ENCODE measurements at places on chromosomes 5 and 9.

DNA sequence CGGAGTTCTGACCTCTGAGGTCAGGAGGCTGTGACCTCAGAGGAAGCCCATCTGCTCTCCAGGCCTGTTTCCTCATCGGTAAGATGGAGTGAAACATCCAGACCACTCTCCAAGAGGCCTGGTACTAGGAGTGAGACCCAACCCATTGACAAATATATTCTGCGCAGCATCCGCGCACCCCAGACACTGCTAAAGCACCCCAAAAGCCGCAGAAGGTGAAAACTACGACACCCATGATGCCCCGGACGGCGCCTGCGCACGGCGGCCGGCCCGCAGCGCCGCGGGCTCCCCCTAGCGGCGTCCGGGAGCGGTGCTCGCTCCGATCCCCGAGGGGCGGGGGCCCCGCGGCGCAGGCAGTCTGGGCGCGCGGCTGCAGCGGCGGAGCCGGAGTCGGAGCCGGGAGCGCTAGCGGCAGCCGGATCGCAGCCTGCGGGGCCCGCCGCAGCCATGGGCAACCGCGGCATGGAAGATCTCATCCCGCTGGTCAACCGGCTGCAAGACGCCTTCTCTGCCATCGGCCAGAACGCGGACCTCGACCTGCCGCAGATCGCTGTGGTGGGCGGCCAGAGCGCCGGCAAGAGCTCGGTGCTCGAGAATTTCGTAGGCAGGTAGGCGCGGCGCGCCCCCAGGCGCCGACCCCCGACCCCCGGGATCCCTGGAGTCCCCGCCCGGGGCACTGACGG lies at the start of gene DNM1:
Gene DNM1 (plus strand): TSS at position 356 of the 683 bp plus-strand sequence. CDS start 92 bp downstream, at position 448.
- no peak for DNase-seq

GRCh38 chr5:148491015-148491792 lies 107.4 kb downstream of the FBXO38 start:
- DNase-seq: no peak

DNA sequence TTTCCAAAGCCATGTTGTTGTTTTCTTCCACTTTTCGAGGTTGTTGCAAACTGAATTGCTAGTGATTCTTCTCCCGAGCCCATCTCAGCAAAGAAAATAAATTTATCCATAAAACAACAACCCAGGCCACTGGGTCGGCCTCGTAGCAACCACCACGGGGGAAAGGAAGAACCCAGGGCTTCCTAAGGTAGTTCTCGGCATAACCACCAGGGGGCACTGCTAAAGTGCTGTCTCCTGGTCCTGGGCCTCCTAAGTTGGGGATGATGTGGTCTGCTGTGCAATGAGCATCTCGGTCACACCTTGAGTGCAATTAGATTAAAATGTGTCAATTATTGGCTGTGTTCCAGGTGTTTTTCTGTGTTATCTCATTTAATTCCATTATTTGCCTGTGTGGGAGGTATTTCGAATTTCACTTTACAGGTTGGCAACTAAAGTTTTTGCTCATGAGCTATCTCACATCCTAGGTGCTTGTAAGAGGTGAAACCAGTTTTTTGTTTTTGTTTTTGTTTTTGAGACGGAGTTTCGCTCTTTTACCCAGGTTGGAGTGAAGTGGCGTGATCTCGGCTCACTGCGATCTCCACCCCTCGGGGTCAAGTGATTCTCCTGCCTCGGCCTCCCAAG lies 102.8 kb upstream of the DAP start:
- no peak for DNase-seq

DNA sequence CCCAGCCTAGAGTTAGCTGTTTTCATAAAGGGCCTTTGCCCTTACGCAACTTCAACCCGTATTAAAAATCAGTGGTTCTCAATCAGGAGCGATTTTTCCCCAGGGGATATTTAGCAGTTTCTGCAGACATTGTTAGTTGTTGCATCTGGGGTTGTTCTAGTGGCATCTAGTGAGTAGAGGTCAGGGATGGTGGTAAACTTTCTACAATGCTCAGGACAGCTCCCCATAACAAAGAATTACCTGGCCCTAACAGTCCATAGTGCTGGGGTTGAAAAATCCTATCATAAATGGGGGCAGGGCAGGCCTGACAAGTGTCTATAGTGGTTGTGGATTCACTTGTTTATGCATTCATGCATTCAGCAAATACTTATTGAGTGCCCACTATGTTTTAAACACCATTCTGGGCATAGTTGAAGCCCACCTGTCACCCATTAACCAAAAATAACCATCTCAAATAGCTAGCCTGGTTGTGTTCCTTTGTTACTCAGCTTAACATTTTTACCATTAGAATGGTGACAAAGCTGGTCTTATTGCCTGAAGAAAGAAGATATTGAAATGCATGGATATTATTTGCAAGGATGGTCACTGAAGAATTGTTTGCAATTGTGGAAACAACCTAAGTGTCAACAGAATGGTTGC lies 15.9 kb upstream of the FGF1 start:
- DNase-seq: no peak

- DNase-seq: no peak
Observed at GRCh38 chr5:164958688-164959087, 1453.3 kb downstream of the MAT2B start.

- DNase-seq: no peak
Observed at GRCh38 chr9:127707766-127708165, 978 bp downstream of the CFAP157 start.

- no peak for DNase-seq
Observed at GRCh38 chr5:126066836-126067235, 356.4 kb upstream of the GRAMD2B start.

GRCh38 chr5:147450606-147451005 lies 59.3 kb downstream of the DPYSL3 start:
- no peak for DNase-seq
